Activated T-helper 2 cell treated with anti-CD3 and anti-CD28 coated beads, Interferon-gamma antibody, Interleukin-2, Interleukin-4, amounts not matched to agents 10 μg/mL and 5 μg/mL and 100 μg/mL, durations not matched to agents 14 hours and 24 hours and 36 hours (primary cell): ENCODE measurements at places on chromosomes 16 and 17. TPM values are rescaled to one million over a fixed set of nuclear protein-coding genes. Genes with fewer than 3 reads are reported as not detected.

- no peak overlapping the region for H3K27ac ChIP-seq
- peak overlapping the region; percentile 66 for H3K4me3 ChIP-seq
- no peaks in the 10 kb centered on the region for H3K36me3 ChIP-seq
- DNase-seq, result peak; percentile 42
- peaks cover 9% of the 10 kb centered on the region for H3K27me3 ChIP-seq
- H3K4me1 ChIP-seq, result peaks cover 14% of the 10 kb centered on the region
Measured at GRCh38 chr17:17391668-17392370, 85.0 kb upstream of the MED9 start.

DNA sequence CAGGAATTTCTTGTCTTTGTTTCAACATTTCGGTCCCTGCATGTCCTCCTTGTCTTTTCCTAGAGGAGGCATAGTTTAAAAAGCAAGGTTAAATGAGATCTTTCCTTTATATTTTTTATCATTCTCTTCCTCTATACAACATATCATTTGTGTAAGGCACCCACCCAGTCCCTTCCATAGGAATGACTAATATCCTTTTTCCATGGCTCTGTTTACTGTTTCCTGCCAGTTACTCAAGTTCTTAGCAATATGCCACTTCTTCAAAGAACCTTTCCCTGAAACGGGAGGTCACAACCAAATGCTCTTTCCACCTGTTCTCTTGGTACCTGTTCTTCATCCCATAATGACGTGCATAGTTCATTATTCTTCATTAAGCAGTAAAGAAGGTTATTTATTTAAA is 1237.1 kb upstream of the GOT2 start:
- no peak for DNase-seq
- H3K27ac ChIP-seq, result no peak overlapping the region
- no peaks in the 10 kb centered on the region for H3K4me1 ChIP-seq
- no peak overlapping the region for H3K4me3 ChIP-seq
- H3K27me3 ChIP-seq, result no peaks in the 10 kb centered on the region

DNA sequence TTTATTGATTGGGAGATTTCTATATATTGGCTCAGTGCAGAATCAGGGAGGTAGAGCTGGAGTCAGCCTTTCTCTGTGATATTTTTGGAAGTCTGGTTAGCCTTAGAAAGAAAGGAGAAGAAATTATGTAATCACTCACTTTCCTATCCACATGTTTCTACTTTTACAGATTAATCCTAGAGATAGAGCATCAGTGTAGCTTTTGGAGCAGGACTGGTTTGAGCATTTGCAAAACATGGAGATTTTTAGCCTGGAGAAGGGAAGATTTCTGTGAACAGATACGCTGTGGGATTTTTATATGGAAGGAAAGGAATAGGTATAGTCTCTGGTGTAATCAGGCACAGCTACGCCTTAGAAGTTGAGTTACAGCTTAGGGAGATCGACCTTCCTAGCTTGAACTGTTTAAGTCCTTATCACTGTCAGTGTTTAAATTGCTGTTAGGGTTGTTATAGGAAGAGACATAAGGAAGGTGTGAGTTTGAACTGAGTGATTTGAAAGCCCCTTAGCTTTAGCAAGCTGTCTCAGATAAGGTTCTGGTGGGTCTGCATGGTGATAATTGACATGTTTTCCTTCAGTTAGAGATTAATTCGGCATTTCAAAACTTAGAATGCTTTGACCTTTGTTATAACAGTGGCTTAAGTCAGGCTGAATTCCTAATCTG is 20.5 kb downstream of the METTL9 start:
- no peak overlapping the region for H3K4me3 ChIP-seq
- no peak for DNase-seq
- H3K36me3 ChIP-seq, result peaks cover 66% of the 10 kb centered on the region
- H3K27me3 ChIP-seq, result no peaks in the 10 kb centered on the region
- peak overlapping the region; percentile 1 for H3K27ac ChIP-seq

- H3K36me3 ChIP-seq, result no peaks in the 10 kb centered on the region
- H3K27me3 ChIP-seq, result no peaks in the 10 kb centered on the region
- DNase-seq, result no peak
- no peak overlapping the region for H3K27ac ChIP-seq
- no peak overlapping the region for H3K4me3 ChIP-seq
- no peaks in the 10 kb centered on the region for H3K4me1 ChIP-seq
Measured at GRCh38 chr17:33199571-33200510, 93.3 kb downstream of the ASIC2 start.

GRCh38 chr17:74325743-74326379 is at the start of gene KIF19:
Gene KIF19, plus strand, starts transcription at chr17:74326226. Its CDS starts 124 bp downstream, at chr17:74326350.
- no peak within 1 kb of the TSS for H3K27ac ChIP-seq
- DNase-seq, result peak; percentile 51
- peaks cover 14% of the 10 kb centered on the region for H3K4me1 ChIP-seq
- H3K27me3 ChIP-seq, result peaks cover 30% of the 10 kb centered on the region
- peak within 1 kb of the TSS; percentile 26 for H3K4me3 ChIP-seq

CDK3 gene
- 6.9 and 7.4 TPM in 2 replicates for total RNA-seq

FOXC2 gene
- 0.07 TPM in 1 of 2 replicates, not detected in the other for total RNA-seq
